ENCODE measurements at places on chromosomes 12 and 14.

DNA sequence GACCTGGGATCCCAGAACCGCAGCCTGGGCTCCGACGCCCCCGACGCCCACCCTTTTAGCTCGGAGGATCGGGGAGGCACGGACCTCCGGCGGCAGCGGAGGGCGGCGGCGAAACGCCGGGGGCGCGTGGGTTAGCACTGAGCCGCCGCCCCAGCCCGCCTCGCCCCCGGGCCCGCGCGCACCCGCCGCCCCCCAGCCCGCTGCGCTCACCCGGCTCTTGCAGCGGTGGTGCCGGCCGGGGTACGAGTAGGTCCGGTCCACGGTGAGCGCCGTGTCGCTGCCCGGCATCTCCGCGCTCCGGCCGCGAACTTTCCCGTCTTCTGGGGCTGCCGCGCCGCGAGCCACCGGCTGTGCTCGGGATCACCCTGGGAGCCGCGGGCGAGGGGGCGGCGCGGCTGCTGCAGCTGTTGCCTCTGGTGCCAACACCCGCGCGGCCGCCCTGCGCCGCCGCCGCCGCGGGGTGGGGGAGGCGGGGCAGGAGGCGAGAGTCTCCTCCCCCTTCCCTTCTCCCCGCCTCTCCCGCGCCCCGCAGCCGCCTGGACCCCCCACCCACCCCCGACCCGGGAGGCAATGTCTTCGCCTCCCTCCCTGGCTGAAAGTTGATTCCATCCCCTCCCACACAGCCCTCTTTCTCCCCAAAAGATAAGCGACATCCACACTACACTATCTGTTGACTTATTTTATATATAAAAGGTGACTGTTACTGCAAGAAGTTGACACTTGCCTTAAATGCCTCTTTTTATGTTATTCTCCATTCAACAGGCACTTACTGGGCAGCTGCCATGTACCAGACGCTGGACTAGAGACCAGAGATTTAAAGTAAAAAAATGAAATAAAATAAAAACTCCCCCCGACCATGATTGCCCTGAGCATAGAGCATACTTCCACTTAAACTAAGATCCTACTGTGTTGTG, at the start of gene TMCC3:
Gene TMCC3 (minus strand): TSS at position 415 of the 914 bp plus-strand sequence. CDS start 127 bp downstream, at position 288.
- peak; percentile 71 for DNase-seq

GRCh38 chr14:34554540-34555250, 15.2 kb upstream of the EAPP start:
- no peak for DNase-seq

DNA sequence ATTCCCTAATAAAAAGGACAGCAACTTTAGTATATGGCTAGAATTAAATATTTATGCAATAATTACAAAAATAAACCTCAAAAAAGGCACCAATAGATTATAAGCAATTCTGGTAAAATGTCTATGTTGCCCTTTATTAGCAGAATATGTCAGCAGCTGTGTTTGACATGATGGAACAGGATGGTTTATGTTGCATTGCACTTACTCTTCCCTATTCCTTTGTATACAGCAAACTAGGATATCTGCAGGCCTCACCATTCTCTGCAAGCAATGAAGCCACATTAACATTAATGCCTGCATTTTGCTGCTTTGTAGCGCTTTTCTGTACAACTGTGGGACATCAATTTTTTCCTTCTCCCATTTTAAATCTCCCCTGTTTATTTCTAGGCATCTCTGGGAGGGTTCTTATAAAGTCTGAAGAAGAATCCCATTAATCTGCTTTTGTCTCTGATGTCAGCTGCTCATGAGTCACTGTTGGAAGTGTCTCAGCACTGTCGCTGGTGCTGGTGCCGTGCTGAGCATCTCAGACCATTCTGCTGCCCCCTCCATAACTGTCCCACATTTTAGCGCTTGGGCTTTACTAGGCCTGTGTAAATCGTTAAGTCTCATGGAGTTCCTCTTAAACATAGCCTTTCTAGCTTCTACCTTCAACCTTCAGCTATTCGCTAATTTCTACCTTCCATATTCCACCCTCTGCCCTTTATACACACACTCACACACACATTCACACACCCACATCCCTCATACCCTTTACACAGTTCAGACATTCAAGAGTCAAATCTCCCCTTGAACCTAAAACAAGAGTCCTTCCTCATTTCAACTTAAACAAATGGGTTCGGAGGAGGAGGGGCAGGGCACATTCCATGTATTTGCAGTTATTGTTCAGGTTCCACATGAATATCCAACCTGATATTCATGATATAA, 64.4 kb upstream of the TRHDE start:
- no peak for DNase-seq

GRCh38 chr12:46533723-46534122, 161.2 kb upstream of the SLC38A2 start:
- no peak for DNase-seq

- no peak for DNase-seq
Observed at GRCh38 chr14:97411938-97412612, 614.9 kb downstream of the VRK1 start.
